Tibial nerve (tissue), 4 donors: ENCODE measurements at places on chromosomes 7 and 10. TPM values are rescaled to one million over a fixed set of nuclear protein-coding genes. Genes with fewer than 3 reads are reported as not detected.

TMEM196 gene
- total RNA-seq: not detected

ZNF679 gene
- total RNA-seq: not detected

GRCh38 chr10:103712146-103712545 is 143.2 kb downstream of the SH3PXD2A start:
- no peak for DNase-seq
- no peak overlapping the region for H3K4me3 ChIP-seq
- H3K4me1 ChIP-seq: peaks cover 88% of the 10 kb centered on the region
- H3K27ac ChIP-seq: peak overlapping the region; percentile 11
- H3K27me3 ChIP-seq: no peaks in the 10 kb centered on the region

GRCh38 chr10:30606313-30606712 is 23.2 kb downstream of the LYZL2 start:
- H3K36me3 ChIP-seq: no peaks in the 10 kb centered on the region
- no peak for DNase-seq
- no peak overlapping the region for H3K4me3 ChIP-seq
- H3K4me1 ChIP-seq: no peaks in the 10 kb centered on the region

SEMA3C gene
- 64.8 TPM for total RNA-seq

GRCh38 chr7:156034397-156034796 is 222.1 kb upstream of the SHH start:
- H3K36me3 ChIP-seq: no peaks in the 10 kb centered on the region
- DNase-seq: no peak
- H3K27me3 ChIP-seq: no peaks in the 10 kb centered on the region
- H3K4me3 ChIP-seq: no peak overlapping the region

PURB gene
- 26.4 TPM for total RNA-seq

TCTN3 gene
- 21.0 TPM for total RNA-seq
